ENCODE measurements at places on chromosomes 6 and 20. TPM values are rescaled to one million over a fixed set of nuclear protein-coding genes. Genes with fewer than 3 reads are reported as not detected.

The DACT2 gene
- not detected for total RNA-seq

The SSTR4 gene
- not detected for total RNA-seq

DNA sequence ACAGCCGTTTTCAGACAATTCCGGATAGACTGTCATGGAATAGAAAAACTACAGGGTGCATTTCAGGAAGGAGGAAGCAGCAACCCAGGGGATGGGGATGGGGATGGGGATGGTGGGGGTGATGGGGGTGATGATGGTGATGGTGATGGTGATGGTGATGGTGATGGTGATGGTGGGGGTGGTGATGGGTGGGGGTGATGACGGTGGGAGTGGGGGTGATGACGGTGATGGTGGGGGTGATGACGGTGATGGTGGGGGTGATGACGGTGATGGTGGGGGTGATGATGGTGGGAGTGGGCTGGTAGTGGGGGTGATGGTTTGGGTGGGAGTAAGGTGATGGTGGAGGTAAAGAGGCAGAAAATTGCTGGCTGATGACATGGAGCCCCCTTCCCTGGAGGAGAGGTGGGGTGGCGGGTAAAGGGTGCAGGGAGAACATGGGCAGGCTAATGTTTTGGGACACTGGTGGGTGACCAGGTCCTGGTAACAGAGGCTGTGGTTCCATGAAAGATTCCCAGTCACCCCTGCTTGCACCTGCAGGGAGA is 17.5 kb downstream of the LAMA5 start:
- DNase-seq, result no peak

DNA sequence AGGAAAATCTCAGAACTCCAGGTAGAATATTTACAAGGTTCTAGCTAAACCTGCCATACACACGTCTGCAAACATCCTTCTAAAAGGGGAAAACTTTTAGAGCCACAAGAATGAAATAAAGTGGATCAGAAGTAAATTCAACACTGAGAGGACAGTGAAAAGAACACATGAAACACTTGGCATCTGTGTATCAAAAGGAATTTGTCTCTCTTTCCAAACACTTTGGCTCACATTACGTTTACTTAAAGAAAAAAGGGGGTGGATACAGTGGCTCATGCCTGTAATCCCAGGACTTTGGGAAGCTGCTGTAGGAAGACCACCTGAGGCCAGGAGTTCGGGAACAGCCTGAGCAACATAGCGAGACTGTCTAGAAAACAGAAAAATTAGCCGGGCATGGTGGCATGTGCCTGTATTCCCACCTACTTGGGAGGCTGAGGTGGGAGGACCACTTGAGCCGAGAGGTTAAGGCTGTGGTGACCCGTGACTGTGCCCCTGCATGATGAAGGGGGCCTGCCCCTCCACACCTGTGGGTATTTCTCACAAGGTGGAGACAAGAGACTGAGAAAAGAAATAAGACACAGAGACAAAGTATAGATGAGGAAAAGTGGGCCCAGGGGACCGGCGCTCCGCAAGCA is 35.4 kb downstream of the NINL start:
- DNase-seq, result no peak

- no peak for DNase-seq
Measured at GRCh38 chr20:44370639-44371218, 15.2 kb downstream of the HNF4A start.

DNA sequence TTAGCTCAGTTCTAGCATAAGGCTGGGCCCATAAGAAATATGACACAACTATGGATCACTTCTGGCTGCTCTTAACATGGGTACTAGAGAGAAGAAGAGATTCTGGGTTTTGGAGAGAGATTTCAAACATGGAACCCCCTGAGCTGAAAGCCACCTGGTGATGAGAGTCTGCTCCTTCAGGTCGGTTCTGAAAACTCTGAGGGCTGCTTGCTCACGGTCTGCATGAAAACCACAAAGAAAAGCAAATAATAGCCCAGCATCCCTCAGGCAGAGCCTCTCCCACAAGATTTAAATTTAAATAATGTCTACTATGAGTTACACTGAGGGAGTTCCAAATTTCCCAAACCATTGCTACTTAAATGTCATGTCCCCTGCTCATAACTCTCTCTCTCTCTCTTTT is 301.5 kb downstream of the BMP7 start:
- DNase-seq, result no peak

DNA sequence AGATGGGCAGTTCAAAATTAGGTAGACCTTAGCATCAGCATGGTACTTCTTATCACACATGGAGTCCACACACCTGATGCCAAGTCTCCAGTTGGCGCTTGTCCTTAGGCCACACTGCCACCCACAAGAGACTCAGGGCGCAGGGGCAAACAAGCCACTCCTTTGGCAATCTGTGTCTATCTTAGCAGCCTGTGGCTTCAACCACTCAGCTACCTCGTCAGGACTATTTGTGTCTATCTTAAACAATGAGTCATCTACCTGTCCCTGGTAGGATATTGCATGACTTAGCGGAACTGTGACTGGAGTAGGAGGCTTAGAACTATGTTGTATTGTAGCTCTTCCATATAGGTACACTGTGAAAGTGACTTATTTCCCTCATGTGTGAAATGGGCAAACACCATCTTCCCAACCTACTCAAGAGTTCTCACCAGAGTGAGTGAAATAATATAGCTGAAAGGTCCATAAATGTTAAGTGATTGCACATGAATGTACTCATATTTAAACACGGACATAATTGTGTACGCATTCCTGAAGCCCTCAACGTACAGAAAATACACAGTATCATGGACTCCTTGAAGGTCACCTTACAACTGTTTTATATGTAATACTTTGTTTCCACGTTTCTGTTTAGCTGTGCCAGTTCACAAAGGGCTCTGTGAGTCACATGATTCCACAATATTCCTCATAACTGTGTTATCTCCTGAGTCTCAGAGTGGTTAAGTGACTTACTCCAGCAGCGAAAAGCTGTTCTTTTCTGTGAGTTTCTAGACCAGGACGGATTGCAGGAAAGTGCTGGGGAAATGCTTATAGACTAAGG is 1.6 kb downstream of the TRIM27 start:
- peak; percentile 48 for DNase-seq
